Thyroid gland (tissue), 4 donors: ENCODE measurements at places on chromosomes 3 and 15.

DNA sequence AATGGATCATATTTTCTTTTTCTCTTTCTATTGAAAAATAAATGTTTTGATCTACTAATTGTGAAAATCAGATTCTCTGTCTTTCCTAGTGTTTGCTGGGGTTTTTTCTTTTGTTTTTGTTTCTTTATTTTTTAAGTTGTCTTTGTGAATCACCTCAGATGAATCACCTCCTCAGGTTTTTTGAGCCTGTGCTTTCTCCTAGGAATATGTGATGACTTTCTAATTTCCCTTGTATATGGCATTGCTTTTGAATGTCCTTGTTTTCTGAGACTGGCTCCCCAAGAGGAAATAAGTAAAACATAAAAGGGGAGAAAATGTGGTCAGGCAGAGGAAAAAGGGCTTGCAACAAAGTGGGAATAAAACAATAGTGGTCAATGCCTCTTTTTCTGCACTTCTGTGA, 750.0 kb downstream of the ZPLD1 start:
- DNase-seq, result no peak

GRCh38 chr3:2166552-2166951, 67.9 kb downstream of the CNTN4 start:
- DNase-seq, result no peak

DNA sequence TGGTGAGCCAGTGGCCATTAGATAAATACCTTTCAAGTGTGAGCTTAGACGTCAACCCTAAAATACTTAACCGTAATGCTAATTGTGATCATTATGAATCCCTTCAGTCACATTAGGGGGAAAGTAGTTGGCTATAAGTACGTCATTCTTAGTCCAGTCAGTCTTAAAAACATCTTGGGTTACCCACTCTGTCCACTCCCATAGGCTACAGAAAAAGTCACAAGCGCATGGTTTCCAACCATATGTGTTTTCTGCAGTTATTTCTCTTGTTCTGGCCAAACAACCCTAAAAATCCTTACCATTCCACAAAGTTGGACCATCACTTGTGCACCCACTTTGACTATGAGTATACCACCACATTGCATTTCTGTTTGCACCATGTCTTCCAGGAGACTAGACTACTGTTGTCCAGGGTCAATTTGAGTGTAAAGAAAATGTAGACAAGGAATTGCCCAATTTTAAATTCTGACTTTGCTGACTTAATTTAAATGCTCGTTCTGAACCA, 3.3 kb downstream of the RPL15 start:
- no peak for DNase-seq

GRCh38 chr15:25730918-25731317, 132.2 kb downstream of the ATP10A start:
- DNase-seq, result no peak

- no peak for DNase-seq
Observed at GRCh38 chr15:60580650-60581376, 101.9 kb upstream of the ICE2 start.

GRCh38 chr3:40310705-40311104, 1.2 kb downstream of the EIF1B start:
- DNase-seq, result no peak

- no peak for DNase-seq
Observed at GRCh38 chr3:101926594-101927105, 77.3 kb downstream of the NFKBIZ start.

DNA sequence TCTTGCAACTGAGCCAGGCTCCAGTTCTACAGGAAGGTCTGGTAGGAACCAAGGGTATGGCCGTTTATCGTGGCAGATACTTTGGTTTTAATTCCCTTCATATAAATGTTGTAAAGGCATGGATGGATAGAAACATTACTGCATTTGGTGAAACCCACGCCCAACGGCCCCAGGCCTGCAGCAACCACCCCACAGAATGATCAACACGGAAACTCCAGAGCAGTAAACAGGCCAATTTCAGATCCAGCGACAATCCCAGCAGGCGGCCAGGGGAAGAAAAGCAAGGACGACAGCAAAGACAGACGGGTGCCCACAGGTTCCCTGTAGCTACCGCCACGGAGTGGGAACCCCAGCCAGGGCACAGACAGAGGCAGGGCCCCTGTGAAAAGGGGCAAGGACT, 32.6 kb upstream of the PCSK6 start:
- DNase-seq, result no peak

- DNase-seq, result no peak
Observed at GRCh38 chr15:80437334-80437891, 33.2 kb downstream of the ARNT2 start.

DNA sequence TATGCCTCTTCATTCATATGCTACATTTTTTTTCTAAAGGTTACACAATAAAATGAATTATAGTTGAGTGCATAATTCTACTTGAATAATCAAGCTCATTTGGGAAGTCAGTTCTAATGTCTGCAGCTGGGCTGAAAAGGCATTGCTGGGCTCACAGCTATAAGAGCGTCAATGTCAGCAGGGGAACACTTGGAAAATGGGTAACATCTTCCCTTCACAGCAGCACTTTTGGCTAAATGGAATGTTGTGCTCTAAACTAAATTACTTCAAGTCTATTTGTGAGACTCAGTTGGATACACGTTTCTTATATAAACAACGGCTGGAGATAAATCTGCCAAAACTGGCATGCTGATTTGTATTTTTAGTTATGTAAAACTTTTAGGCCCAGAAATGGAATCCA, 357.8 kb downstream of the TBL1XR1 start:
- no peak for DNase-seq

DNA sequence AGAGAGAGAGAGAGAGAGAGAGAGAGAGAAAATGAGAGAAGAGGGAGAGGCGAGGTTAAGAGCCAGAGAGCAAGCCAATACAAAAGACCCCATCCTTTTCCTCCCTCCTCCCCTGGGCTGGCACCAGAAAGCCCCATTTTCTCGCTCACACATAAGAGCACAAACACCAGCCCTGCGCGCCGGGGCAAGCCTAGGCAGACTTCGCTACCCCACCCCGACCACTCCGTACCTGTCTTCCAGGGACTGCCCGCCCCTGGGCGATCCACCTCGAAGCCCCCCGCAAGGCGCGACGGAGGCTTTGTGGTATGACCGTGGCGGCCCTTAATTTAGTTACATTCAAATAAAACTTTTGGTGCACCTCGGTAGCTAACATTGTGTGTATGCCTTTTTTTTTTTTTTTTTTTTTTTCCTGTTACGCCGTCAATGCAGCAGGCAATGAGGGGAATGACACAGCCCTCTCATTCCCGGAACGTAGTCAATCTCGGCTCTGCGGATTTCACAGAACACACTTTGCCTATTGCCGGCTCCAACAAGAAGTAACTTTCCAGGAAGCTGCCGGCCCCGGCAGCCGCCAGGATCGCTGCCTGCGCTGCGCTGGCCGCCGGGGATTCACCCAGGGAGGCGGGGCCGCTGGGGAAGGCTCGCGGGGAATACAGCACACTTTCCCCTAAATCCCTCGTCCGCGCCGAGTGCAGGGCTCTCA, 7.7 kb downstream of the BCL6 start:
- peak; percentile 64 for DNase-seq

DNA sequence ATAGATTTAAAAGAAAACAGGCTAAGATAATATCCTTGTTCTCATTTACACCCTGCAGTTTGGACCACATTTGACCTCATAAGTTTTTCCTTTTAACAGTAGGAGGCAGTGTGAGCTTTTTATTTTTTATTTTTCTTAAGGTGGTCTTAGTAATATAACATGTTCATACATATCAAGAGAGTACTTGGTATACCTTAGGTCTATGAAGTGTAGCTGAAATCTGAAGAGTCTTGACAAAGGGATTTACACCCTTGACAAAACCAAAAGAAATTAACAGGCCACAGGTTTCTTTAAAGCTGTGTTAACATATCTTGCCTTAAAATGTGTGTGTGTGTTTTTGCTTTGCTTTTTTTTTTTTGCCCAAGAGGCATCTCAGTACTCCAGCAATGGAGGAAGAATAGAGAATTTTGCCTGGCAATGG, 3.2 kb downstream of the RAP2B start:
- DNase-seq, result no peak

DNA sequence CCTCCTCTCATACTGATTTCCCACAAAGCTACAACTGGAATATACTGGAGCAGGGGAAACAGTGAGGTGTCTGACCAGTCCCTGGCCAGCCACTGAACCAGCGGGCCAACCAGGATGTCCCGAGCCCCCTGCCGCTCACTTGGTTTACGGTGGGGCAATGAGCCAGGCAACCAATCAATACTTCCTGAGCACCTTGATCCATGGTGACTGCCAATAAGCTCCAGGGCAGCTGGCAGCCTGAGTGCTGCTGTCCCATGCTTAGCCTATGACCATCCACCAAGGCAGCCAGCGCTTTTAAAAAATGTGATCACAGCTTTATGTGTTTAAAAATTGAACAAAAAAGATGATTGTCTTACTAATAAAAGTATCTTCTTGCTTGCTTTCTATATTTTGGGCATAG, 4.2 kb downstream of the SCN10A start:
- no peak for DNase-seq

DNA sequence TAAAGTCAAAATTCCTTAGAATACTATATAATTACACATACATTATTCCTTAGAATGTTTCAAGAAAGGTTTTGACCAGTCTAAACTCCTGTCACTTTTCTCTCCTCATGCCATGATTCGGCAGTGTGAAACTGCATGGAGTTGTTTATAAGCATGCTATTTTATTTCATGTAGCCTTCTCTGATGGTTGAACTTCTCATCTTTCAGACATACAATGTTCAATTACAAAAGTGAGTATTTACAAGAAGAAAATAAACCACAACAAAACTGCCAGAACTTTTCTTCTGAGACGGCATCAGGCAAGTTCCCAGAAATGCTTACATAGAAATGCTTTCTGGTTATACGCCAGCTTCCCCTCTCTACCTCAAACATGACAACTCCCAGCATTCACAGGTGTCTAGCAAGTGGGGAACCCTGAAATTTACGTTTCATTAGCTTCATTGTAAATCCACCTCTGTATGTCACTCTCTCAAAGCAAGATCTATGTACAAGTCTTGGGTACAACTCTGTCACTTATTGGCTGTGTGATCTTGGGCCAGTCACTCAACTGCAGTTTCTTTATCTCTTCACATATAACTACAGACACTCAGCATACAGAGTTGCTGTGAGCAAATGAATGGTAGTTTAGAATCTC, 42.7 kb downstream of the HDGFL3 start:
- no peak for DNase-seq

- no peak for DNase-seq
Observed at GRCh38 chr3:126202276-126202675, 21.9 kb upstream of the ALDH1L1 start.

DNA sequence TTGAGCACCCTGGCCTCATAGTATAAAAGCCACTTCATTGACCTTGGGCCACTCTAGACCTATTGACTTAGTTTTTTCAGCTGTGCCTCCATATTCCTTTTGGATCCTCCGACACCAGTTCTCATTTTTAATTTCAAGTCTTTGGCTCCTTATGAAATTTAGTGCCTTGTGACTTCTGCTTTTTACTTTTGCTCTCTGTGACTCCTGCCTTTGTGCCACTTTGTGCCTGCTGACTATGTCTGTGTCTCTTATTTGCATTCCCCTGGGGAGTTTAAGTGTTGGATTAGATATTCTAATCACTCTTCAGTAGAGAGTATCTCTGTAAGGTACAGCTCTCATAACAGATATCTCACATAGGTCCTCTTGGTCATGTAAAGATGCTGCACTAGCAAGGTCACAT, 39.6 kb upstream of the GPR149 start:
- DNase-seq, result no peak

DNA sequence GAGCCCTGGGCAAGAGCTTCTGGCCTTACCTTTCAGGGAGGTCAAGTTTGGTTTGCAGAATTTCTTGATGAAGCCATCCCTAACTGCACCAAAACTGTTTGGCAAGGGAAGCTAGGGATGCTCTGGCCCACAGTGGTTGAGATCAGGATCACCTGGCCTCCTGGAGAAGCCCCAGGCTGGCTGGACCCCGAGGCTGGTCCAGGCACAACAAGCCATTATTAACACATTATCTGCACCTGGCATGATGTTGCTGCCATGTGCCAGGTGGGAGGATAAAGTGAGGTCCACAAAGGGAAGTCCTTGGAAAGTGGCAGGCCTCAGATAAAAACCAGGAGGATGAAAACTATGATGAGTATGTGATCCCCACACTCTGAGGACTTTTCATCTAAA, 35.9 kb upstream of the DUSP7 start:
- DNase-seq, result no peak

DNA sequence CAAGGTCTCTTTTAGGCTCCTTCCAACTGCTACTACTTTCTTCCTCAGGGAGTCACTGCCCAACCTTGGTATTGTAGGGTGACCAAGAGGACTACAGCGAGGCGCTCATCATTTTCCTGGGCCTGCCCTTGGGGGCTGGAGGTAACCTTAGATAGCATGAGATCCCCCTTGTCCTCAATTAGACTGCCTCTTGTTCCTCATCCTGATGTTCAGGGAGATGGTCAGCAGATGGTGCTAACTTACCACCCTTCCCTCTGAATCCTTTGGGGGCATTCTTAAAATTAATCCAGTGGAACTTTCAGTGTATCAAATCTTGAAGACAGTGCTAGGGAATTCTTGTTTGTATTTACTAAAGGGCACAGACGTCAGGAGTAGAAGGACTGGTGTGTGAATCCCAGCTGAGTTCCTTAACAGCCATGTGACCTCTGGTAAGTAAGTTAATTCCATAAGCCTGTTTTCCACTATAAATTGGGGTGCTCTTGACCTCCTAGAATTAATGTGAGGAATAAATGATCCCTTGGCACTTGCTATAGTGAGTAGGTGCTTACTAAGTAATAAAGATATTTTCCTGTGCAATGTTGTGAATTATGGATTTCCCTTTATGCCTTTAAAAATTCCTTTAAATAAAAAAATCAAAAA, 4.1 kb upstream of the CLPX start:
- DNase-seq, result peak; percentile 26

GRCh38 chr15:90571063-90571541, 41.4 kb downstream of the CRTC3 start:
- no peak for DNase-seq

DNA sequence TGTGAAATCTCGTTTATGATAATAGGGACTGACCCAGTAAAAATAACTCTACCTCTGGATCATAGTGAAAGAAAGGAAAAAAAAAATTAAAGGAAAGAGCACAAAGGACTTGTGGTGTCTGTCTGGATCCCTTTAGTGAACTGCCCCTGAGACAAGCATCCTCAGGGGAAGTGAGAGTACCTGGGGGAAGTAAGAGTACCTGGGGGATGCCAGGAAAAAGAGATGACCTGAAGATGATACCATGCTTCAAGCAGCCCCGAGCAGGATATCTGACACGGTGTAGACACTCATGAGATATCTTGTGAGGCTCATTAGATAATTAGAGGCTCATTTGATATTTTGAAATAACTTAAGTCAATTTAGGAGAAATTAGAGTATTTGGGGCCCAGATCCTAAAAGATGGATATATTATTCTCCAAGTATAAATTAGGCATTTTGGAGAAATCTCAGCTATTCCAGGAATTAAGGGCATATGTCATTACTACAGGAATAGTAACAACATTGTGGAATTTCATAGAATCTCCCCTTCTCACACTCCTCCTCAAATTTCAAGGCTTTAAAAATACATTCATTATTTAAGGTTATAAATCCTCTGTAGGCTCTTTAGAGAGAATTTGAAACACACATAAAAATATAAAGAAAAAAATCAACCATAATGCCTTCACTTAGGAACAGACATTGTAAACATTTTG, 36.3 kb upstream of the PSMD6 start:
- no peak for DNase-seq

- DNase-seq, result no peak
Observed at GRCh38 chr3:154398084-154398967, 31.7 kb downstream of the GPR149 start.

GRCh38 chr15:68781766-68782588, 38.7 kb downstream of the ANP32A start:
- peak; percentile 25 for DNase-seq

GRCh38 chr3:178686826-178687225, 150.6 kb downstream of the KCNMB2 start:
- no peak for DNase-seq
